ENCODE measurements at places on chromosomes 5 and 9.

DNA sequence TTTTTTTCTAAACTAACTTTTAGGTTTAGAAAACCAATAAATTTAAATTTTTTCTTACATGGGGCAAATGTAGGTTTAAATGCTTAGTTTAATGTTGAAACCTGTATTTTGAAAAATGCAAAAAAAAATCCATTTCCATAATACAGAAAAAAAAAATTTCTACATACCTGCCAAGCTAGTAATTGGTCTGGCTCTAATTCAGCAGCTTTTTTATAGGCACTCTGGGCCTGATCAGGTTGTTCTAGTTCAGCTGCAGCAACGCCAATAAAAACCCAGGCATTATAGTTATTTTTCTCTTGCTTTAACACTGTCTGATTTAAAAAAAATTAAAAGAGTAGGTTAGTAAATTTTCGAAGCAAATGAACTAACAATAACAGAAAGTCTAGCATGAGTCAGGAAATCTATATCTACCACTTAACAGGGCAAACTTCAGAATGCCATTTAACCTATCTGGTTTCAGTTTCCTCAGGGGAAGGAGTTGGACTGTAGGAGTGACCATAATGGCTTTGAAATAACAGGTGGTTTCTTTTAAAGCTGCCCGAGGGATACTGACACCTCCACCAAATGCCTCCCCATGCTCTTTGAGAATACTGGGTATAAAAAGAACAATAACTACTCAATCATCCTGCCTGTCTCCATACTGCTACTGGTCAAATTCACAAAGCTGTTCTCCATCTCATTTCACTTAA lies 11.6 kb downstream of the SKIC3 start:
- no peak for DNase-seq

GRCh38 chr5:16179936-16180788 lies 571 bp upstream of the MARCHF11 start:
- no peak for DNase-seq

GRCh38 chr5:112548246-112548881 lies 129.3 kb upstream of the EPB41L4A start:
- DNase-seq, result peak; percentile 18

GRCh38 chr9:121268851-121269641 lies 1.1 kb downstream of the GSN start:
- DNase-seq, result no peak

- DNase-seq, result no peak
Observed at GRCh38 chr9:90515510-90515909, 127.1 kb downstream of the DIRAS2 start.

DNA sequence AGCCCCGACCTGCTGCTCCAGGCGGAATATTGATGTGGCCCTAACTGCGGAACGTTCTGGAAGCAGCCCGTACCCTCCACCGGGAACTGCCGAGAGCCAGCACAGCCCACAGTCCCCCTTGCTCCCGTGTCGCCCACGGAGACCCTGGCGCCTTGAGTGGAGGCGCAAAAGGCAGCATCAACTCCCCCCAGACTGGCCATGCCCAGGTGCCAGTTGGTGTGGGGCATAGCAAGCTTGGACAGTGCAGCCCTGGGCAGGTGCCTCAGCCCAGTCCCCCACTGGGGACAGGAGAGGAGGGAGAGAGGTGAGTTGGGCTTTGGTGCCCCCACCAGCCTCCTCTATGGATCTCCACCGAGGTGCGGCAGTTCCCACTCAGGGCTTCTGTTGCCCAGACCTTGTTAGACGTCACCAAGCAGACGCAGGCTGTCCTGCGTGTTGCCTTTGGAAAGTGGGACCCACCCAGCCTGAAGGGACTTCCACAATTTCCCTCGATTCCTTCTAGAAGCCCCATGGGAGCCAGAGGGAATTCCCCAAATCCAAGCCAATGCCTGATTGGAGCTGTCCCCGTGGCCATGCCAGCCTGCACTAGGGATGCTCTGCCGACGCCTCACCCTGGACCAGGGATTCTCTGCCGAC lies 19.8 kb upstream of the NRARP start:
- DNase-seq, result no peak

- DNase-seq, result peak; percentile 35
Observed at GRCh38 chr5:932628-933250, 40.1 kb downstream of the TRIP13 start.

- no peak for DNase-seq
Observed at GRCh38 chr5:343461-344401, 22.2 kb downstream of the AHRR start.

DNA sequence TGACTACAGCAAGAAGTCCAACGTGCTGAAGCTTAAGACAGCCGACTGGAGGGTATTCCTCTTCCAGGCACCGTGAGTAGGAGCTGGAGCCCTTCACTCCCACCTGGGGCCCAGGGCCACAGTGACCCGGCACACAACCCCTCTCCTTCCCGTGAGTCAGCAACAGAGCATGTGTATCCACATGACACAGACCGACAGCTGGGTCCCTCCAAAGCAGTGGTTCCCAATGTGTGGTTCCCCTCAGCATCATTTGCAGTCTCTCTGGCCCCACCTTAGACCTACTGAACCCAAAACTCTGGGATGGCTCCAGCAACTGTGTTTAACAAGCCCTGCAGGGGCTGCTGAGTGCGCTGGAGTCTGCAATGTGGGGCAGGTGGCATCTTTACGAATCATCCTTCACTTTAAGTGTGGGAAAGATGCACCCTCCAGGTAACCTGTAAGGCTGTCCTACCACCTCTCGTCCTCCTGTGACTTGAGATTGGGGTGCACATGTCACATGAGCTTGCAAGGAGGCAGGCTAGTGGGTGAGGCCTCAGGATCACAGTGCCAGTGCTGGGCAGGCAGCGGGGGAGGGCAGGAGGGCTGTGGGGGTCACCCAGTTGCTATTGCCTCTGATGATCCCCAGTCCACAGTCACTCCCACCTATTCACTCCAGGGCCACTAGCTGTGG lies 42.2 kb downstream of the PSD2 start:
- no peak for DNase-seq

GRCh38 chr5:132822650-132823480 lies 7.6 kb downstream of the SHROOM1 start:
- DNase-seq, result no peak

DNA sequence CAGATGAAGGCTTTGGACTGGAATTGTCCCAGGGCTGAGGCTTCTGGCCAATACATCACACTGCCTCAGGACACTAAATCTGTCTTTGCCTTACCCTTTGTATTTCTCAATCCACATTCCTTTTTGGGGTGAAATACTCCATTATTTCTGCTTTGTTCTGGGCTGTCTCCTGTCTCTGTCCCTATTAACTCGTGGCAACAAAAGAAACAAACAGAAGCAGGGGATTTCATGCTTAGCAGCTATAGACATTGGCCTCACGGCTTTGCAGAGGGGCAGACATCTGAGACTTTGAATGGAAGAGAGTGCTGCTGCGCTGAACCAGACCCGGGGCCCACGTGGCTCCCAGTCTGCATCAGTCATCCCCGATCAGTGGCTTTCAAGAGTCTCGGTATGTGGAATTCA lies 129.7 kb downstream of the ARL15 start:
- DNase-seq, result no peak

DNA sequence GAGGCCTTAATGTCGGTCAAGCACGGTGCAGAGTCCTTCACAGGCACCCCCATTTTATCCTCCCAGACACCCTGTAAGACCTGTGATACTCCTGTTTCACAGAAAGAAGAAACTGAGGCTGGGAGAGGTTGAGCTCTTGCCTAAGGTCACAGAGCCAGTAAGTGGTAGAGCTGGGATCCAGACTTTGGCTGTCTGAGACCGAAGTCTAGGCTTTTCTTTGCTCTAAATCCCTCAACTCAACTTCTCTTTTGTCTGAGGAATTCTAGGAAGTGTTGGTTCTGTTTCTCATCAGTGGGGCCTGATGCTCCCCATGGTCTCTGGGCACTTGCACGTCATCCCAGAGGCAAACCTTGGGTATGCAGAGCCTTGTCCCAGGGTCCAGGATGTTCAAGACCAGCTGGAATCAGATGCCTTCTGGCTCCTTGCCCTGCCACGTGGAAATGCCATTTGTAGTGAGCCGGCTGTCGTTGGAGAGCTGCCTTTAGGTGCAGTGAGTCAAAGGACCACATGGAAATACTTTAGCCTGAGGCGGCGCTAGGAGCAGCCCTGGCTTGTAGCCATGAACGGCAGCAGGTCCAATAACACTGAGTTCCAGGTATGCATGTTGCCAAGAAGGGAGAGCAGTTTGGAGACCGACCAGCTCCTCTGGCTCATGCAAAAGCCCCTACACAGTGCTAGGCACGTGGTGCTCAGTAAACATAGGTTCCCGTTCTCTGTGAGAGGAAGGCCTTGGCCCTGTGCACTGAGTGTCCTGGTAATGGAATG lies 9.2 kb downstream of the DCANP1 start:
- no peak for DNase-seq

- DNase-seq, result no peak
Observed at GRCh38 chr5:17359451-17360011, 138.5 kb upstream of the TAF11L2 start.

GRCh38 chr9:134225816-134226215 lies 61.5 kb upstream of the RNU6ATAC start:
- DNase-seq, result no peak

DNA sequence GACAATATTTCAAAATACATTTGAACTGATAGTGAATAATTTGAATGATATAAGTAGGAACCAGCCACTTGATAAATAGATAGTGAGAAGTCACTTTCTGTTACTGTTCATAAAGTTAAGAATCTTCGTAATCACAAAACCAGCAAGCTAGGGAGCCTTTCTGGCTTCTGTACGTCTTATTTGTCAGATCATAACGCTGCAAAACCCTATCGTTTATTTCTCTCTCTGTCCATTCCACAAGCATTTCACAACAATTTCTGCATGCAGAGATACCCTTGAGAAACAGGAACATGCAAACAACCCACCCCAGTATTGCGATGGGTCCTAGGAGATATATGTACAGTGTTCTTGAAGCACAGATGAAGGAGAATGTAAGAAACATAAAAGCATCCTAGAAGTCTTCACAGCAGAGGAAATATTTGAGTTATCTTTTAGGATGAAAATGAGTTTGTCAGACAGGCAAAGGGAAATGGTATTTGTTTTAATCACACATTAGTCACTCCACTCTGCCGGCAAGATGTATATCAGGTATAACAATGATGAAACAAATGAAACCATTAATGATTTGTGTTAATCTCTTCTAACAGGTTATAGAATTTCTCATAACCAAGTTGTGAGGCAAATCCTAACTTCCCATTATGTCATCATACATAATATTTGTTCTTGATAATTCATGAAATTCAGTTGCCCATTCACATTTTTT lies 668.7 kb upstream of the FTMT start:
- DNase-seq, result no peak

GRCh38 chr5:5342784-5343183 lies 79.7 kb upstream of the ICE1 start:
- DNase-seq, result no peak

DNA sequence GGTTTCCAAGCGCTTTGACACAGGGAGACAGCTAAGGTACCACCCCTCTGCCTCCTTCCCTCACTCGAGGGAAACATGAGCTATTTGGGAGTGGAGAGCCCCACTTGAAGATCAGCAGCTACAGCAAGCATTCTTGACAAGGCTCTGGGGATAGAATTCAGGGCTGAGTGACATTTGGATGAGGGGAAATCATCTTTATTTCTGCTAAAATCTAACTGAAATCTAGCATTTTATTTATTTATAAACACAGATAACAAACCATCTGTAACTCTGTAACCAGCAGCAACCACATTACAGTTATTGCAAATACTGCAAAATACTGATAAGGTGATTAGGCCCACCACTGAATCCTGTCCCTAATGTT lies 22.4 kb downstream of the RNF130 start:
- no peak for DNase-seq

DNA sequence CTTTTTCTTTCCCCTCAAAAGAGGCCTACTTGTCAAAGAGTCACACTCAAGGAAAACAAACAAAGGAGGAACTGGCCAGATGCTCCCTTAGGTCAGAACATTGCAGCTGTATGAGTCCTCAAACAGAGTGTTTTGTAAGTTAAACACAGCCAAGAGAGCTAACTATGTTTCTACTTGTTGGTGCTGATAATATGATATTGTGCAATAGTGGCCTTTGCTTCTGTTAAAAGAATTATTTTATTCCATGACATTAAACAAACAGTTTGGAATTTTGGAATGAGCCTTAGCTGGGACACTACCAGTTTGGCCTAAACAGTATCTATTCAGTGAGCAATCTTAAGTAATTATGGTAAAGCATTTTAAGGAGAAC lies 56.0 kb upstream of the TPD52L3 start:
- no peak for DNase-seq

DNA sequence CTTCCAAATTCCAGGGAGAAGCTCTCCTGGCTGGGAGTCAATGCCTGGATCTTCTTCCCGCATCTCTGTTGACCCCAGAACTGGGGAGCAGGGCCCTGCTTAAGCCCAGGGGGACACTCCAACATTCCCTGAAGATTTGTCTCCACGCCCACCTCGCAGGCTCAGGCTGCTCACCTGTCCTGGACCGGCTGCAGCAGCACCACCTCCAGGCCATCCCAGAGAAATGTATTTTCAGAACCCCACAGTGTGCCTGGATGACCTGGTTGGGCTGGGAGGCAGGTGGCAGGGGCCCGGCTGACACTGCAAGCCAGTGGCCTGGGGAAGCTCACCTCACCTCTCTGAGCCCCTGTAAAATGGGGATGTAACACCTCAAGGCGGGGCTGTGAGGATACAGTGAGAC lies 27.1 kb upstream of the ZBTB43 start:
- DNase-seq, result no peak

DNA sequence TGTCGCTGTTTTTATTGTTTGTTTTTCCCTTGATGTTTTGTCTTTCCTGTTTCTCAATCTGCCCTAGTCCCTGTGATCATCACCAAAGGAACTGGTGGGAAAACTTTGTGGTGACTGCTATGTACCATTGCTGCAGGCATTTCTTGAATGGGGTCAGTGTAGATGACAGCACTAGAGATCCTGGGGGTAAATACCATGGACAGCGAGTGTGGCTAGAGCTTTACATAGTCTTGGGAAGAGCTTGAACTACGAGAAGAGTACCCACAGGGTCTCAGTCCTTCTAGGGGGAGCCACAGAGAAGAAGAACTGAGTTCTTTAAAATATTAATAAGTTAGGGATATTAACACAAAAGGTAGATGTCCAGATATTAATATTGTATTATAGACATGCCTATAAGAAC lies 138.8 kb downstream of the PAM start:
- DNase-seq, result no peak

DNA sequence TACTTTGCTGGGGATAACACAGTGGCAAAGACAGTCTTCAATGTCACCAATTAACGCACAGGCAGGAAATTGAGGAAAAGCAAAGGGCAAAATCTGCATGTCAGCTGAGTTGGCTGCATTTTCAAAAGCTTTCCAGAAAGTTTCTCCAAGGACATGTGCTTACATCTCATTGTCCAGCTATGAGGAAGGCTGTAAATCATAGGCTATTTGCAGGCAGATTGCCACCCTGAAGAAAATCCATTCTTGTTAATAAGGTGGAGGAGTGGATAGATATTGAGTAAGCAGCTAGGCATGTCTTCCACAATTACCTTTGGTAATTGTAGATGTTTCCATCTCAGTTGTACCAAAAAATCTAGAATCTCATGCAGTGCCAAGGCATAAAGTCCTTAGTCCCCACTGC lies 278.0 kb upstream of the NUDT12 start:
- no peak for DNase-seq

- peak; percentile 3 for DNase-seq
Observed at GRCh38 chr5:40743771-40744170, 12.0 kb downstream of the TTC33 start.
